ENCODE measurements at places on chromosomes 11 and 22.

DNA sequence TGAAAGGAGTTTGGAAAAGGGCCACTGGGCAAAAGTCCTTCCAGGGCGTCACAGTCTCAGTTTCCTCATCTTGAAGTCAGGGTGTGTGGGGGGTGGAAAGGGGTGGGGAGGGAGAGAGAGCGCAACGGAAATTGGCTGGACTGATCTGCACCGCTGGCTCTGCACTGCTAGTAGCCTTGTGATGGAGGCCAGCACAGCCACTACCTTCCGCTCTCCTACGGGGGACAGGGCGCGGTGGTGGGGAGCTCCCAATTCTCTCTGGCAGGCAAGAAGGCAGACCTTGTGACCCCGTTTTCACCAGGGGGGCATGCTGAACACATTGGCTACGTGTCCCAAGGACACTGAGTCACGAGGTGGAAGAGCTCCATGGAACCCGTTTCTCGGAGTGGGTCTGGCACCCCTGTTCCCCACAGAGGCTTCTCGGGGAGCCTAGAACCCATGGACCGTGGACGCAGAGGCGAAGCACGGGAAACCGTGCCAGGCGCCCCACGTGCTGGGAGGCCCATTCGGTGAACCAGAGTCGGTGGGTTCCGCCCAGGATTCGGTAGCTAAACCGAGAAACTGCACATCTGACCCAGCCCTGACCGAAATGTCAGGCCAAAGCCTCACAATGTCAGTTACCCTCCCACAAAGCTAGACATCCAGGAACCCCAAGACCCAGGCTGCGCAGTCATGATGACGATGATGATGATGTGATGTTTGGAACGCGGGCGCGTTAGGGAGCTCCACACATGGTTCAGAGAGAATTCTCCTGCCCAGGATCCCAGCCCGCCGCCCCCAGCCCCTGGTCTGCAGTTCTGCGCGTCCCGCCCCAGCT is 28.3 kb upstream of the WNT11 start:
- DNase-seq: peak; percentile 65

- DNase-seq: no peak
These were observed 28.3 kb downstream of the NECTIN1 start for GRCh38 chr11:119700536-119701346.

- no peak for DNase-seq
These were observed 28.3 kb upstream of the MALAT1 start for GRCh38 chr11:65470433-65471049.

DNA sequence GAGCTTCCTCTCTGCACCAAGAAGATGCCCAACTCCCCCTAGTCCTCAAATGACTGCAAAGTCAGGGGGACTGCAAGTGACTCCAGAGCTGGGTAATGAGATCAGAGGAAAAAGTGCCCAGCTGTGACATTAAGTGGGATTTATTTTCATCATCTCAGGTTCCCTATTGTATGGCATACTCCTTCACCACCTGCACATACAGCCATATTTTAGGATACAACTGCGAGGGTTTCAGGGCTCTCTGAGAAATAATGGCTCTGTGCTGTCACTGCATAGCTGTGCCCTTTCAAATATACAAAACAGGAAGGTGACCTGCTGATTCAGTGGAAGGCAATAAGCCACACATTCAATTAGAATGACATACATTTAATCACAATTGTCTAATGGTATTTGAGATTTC is 45.6 kb upstream of the PLET1 start:
- DNase-seq: no peak

- no peak for DNase-seq
These were observed 61.9 kb upstream of the BARX2 start for GRCh38 chr11:129313541-129314297.
